ENCODE measurements at places on chromosomes 5 and 9.

GRCh38 chr5:136864960-136865359 lies 499.6 kb upstream of the TRPC7 start:
- DNase-seq = peak; percentile 29

- no peak for DNase-seq
Measured at GRCh38 chr5:53411388-53411787, 69.0 kb upstream of the FST start.

DNA sequence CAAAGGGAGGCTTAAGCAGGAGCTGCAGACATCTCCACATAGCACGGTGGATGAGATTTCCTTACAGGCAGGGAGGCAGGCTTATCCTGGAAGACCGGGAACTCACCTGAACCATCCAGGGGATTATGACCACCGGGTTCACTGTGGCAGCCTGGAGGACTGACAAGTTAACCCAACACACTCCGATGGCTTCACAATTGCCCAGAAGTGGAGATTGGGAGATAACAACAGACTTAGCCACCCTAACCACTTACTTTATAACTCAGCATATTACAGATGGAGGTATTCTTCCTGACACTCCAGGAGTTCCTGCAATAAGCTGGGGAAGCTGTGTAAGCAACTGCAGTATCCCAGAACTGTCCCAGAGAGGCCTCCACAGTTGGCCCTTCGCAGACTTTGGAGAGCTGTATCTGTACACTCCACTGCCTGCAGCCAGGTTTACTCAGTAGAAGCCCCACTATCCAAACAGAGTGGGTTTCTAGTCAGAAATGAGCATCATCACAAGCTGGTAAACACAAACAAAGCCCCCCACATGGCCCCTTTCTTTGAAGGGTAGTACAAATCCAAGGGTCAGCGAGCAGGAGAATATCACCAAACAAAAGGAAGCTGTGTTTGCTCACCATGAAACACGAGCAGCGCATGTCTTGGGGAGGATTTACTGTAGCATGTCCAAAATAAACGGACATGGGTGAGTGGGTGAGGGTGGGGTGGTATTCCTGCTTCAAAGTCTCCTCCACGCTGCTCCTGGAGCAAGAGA lies 462.2 kb downstream of the RASEF start:
- DNase-seq = no peak

DNA sequence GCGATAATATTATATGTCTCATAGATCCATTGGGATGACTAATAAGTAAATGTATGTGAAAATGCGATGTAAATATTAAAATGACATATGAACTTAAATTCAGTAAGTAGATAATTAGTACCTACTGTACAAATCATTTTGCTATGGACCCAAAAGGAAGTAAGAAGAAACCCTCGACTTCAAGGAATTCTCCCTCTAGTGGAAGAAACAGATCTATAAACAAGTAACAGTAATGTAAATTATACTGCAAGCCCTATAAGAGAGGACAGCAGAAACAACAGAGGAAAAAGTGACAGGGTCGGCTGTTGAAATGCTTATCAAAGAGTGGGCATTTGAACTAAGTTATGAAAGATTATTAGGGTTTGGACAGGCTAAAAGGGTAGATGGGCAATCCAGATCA lies 320.3 kb downstream of the DMAC1 start:
- DNase-seq = no peak

GRCh38 chr5:154712518-154713437 lies 42.4 kb upstream of the LARP1 start:
- peak; percentile 20 for DNase-seq

DNA sequence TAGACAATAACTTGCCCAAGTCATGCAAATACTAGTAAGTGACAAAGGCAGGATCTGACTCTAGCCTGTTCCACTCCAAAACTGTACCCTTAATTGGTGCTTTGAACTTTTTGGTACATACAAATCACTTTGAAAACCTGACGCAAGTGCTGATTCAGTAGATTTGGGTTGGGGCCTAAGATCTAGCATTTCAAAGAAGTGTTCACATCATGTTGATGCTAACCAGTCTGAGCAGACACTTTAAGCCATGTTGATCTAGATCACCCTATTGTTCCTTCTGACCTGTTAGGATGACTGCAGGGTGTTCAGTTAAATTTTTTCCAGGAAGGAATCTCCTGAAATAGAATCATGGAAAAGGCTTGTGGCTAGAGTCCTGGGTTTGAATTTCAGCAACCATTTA lies 57.7 kb upstream of the CPEB4 start:
- no peak for DNase-seq
